ENCODE measurements at places on chromosomes 5 and 9.

DNA sequence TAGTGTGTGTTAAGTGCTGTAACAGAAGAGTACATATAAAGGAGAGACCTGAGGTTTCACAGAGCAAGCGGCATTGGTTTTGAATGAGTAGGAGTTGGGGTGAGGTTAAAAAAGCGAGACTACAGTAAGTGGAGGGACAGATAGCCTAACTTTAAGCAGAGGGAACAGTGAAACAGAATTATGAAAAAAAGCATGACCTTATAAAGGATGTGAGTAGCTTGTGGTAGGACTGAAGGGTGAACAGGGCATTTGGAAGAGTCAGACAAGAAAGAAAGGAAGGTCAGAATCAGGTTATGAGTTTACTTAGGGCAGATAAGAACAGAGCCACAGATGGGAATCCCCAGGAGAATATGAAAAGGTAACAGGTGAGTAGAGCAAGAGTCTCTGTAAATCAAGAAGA, 22.5 kb downstream of the MSANTD3 start:
- no peak for DNase-seq

DNA sequence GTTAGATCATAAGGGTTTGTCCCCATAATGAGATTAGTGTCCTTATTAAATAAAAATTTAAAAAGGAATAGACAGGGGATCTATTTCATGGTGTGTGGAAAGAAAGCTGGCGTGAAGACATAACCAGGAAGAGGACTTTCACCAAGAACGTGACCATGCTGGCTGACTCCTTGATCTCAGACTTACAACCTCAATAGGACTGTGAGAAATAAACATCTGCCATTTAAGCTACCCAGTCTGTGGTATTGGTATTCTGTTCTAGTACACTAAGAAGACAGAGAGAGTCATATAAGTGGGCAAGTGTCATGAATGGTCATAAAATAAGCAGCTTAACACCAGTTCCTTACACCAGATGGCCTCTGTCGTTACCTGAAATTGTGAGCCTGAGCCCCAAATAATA, 259.4 kb upstream of the CCNG1 start:
- DNase-seq: no peak

GRCh38 chr9:135379540-135380267, 99.9 kb upstream of the PPP1R26 start:
- DNase-seq: no peak

DNA sequence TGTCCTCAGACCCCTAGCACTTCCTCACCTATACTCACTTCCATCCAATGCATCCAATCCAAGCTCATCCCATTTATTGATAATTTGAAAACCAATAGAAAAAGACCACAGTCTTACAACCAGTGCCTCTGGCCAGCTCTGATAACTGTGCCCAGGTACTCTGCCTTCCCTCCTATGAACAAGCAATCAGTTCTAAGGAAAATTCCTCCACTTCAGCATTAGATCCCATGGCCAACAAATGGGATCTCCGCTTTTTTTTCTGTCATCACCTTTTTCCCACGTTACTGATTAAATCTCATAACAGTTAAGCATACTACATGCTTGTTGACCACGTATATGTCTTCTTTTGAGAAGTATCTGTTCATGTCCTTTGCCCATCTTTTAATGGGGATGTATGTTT, 41.7 kb upstream of the GLIS3 start:
- no peak for DNase-seq

GRCh38 chr5:31531543-31531887, 378 bp downstream of the DROSHA start:
- DNase-seq: no peak

- DNase-seq: no peak
Observed at GRCh38 chr9:35759795-35760194, 5.7 kb upstream of the MSMP start.

DNA sequence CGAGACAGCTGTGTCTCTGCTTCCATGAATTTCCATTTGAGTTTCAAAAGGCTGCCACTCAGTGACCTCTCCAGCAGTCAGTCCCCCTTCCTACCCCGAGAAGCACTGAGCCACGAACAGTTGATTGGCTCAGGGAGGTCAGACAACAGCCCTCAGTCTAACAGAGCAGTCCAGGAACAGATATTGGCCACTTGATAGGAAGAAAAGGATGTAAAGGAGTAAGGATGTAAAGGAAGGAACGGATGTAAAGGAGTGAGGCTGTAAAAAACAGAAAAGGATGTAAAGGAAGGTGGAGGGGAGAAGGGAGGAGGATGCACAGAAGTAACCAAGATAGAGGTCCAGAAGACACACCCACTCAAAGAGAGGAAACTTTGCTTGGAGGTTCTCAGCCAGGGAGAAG, 3.2 kb upstream of the NR4A3 start:
- no peak for DNase-seq

- no peak for DNase-seq
Observed at GRCh38 chr5:33684496-33685159, 207.2 kb downstream of the ADAMTS12 start.

GRCh38 chr9:133889584-133890301, 102.4 kb downstream of the VAV2 start:
- DNase-seq: no peak

DNA sequence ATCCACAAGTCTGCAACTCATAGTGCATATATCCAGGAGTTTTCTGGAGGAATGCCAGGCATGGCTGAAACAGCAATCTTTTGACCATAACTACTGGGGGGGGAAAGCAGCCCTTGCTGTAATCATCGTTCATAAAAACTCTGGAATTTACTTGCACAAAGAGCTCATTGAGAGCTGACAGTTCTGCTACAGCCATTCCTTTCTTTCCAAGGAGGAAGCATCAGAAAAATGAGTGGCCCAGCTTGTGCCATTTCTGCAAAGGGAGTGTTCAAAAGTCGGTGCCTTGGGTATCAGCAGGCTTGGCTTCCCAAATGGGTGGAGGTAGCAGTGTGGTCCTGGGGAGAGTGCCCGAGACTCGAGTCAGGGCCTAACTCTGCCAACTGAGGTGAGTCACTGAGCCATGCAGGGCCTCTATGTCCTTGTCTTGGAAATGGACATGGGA, 101.5 kb downstream of the GCNT1 start:
- DNase-seq: no peak

GRCh38 chr5:175544108-175544511, 65.8 kb downstream of the SFXN1 start:
- no peak for DNase-seq

- peak; percentile 55 for DNase-seq
Observed at GRCh38 chr5:67192719-67193438, 3.7 kb downstream of the CD180 start.

GRCh38 chr9:137053944-137054931, at the start of gene ENTPD2:
Gene ENTPD2 (minus strand): TSS chr9:137054061. CDS start chr9:137053997, 64 bp downstream.
- DNase-seq: no peak

GRCh38 chr5:134406390-134406789, 5.3 kb downstream of the CDKN2AIPNL start:
- no peak for DNase-seq

DNA sequence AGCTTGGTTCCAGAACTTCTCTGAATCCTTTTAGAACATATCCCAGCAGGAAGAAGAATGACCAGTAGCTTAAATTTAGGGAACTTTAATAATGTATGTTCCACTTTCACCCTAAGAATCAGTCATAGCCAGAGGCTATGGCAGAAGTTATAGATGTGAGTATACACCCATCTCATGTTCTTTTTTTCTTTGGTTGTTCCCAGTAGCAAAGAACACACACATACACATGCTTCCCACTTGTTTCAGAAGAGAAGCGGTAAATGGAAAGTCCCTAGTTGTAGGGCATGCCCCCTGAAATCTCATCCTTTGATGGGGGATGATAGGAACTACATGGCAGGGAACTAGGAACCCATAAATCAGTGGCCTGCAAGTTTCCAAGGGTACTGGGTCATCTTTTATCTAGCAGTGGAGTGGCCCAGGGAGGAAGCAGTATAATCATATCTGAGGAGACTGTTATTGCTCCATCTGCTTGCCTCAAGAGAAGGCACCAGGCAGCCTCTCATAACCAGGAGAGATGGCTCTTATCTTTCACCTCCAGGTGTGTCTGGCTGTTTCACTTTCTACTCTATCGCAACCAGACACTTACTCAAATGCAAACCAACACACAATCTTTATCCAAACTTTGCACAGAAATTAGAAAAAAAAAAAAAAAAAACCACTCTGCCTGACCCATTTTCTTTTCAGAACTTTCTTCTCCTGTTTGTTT, 109.5 kb downstream of the SNCAIP start:
- DNase-seq: no peak

- DNase-seq: no peak
Observed at GRCh38 chr9:110298043-110298605, 39.5 kb downstream of the TXNDC8 start.

- DNase-seq: no peak
Observed at GRCh38 chr5:1057485-1058082, 49.0 kb downstream of the NKD2 start.

- no peak for DNase-seq
Observed at GRCh38 chr9:34644766-34645314, 1.6 kb upstream of the GALT start.

DNA sequence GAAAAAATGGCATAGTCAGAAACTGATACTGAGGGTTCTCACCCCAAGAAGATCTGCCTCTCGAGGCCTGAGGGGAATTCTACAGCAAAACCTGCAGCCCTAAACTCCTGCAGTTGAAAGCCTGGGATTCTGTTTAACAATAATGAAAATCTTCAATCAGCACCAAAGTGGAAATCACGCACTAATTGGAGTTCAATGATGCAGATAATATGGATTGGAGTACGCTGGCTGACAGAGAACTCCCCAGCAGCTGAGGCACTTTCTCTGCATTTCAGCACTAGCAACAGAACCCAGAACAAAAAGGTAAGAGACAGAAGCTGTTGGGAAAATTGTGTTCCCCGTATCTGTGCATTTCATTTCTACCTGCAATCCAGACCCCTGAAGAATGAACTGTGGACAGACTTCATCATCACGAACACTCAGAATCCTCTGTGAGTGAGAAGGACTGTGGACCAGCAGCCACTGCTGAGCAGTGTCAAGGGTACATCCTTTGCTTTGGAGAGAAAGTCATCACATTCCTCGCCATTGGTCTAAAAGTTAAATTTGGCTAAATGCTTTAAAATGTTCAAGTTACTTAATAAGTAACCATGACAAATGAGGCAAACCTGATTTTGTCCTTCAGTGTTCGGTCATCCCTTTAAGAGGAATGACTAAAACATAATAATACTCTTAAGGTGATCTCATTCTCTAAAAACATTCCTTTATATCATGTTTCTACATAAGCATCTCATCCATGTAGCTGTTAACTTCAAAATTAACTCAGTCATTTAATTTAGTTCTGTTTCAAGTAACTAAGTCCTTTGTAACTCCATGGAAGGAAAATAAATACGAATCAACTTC, 126.1 kb downstream of the GAS1 start:
- no peak for DNase-seq

DNA sequence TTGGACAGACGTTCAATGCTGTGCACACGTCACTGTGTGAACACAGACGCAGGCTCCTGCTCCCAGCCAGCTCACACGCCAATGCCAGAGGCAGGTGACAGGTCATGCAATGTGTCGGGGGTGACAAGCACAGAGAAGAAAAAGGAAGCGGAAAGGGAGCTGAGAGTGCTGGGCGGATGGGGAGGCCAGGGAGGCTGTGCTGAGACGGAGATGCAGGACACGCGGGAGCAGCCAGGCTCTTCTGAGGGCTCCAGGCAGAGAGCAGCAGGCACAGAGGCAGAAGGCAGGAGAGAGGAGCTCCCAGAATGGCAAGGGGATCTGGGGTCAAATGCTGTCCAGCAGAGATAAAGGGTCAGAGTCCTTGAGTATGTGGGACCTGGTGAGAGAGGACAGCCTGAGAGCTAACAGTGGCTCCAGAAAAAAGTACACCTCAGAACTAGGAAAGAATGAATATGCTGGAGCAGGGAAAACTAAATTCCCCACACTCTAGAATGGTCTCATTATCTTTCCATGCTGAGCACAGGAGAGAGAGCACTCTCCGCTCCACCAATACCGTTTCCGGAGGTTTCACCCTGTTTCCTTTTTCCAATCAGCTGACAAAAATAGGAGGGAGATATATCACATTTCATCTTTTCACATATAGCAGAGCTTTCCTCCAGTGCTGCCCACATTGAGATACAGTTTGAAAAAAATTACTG, 32.8 kb upstream of the NSMF start:
- no peak for DNase-seq

GRCh38 chr5:14472986-14473567, 108.5 kb upstream of the OTULINL start:
- DNase-seq: no peak

DNA sequence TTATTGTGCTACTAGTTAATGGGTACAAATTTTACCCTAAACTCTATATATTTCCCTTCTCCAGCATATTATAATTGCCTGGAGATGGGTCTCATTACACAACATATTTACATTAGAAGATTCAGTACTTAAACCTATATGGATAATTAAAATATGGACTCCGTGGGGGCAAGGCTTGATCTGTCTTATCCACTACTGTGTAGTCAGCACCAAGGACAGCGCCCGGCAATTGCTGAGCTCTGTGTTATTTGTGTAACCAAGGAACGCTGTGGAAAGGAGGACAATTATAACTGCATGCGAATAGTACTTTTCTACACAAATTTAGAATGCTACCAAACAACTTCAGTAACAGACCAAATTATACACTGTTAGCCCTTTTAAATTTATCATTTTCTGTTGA, 77.7 kb downstream of the DNAH5 start:
- DNase-seq: no peak
